ENCODE measurements at places on chromosomes 2 and 18.
A peak's percentile ranks its signal among the peaks of the same experiment; 100 is the strongest.

DNA sequence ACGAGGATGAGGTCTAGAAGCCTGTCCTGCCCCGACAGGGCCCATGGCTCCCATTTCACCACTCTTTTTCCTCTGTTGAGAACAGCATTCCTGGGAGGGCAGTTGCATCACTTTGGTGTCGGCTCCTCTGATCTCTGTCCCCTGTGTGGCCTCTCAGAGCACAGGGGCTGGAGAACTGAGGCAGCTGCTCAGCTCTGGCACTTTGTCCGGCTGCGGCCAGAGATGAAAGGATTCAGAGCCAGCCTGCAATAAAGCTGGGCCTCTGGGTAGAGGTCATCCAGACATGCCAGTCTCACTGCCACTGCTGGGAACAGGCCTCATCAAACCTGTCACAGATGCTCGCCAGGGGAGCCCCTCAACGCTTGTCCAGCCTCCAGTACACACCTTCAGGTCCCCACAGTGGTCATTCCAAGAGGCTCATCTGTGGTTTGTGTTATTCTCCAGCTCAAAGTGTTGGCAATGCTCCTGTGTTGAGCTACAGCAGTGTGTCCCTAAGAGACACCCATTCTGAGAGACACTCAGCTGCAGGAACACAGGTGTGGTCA, 13.1 kb upstream of the ROCK2 start:
- DNase-seq: peak; percentile 22

DNA sequence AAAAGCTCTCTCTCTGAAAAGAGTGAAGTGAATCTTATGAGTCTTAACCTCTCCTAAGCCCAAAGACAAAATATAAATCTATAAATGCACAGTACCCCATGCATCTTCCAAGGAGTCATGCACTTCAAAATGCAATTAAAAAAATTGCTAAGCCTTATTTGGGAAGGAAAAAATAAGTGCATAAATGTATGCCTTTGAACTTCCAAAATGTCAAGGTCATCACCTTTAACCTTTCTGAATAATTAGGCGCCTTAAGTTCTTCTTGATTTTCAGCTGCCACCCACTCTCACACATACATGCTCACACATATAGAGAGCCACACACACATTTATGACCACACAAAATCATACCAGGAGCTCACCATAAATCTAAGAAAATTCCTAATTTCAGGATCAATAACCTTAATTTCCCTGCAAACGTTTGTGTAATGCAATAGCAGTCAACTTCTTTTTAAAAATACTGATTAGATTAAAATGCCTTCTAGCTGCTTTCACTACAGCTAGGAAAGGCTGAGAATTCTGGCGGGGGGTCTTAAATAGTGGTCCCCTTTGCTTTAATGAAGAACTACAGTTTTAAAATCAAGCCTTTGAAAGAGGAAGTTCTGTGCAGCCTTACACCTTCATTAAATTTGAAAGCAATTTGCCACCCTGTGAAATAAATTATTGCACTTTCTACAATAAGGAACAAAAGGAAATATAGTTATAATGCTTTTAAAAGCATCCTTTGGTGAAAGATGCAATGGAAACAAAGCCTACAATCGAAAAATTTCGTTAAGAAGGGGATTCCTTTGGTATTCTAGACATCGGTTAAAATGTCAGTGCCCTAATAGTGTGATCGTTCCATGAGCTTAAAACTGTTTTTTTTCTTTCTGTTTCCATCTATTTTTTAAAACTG, 3.6 kb downstream of the HOXD11 start:
- no peak for DNase-seq

DNA sequence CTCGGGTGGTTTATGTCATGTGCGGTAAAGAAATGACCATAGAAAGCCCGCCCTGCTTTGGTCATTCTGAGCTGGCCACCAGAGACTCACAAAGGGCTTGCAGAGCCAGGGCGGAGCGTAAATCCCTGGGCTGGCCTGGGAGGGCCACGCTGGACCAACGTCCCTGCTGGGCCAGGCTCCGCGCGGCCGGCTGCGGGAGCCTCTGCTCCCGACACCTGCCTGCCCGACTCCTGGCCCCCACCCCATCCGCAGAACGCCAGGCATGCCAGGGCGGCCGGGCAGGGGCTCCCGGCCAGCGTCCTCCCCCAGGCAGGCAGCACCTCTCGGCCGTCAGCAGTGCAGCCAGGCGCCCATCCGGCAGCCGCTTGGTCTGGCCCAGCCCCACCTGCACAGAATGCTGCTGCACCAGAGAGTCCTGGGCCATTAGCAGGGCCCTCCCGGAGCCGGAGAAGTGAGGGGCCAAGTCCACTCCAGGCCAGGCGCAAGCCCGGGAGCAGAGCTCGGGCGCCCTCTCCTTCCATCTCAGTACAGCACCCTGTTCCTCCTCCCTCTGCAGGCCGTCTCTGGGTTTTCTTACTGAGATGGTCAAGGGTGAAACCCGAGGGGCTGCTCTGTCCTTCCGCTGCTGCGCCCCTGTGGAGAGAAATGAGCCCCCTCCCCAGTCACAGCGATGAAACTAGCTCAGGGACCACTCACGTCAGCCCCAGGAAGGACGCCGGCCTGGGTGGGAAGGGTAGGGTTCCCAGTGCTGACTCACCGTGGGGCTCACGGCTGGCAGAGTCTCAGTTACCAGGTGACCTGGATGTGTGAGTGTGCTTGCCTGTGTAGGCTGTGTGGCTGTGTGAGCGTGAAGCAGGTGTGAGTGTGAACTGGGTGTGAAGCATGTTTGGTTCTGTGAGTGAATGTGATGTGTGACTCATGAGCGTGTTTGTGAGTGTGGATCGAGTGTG, 83.3 kb downstream of the PTGR3 start:
- no peak for DNase-seq

GRCh38 chr2:147639386-147639785, 205.4 kb upstream of the ACVR2A start:
- DNase-seq: no peak

- no peak for DNase-seq
Measured at GRCh38 chr2:16950436-16950835, 284.8 kb upstream of the CYRIA start.

- DNase-seq: no peak
Measured at GRCh38 chr18:23712445-23712844, 23.2 kb downstream of the LAMA3 start.

DNA sequence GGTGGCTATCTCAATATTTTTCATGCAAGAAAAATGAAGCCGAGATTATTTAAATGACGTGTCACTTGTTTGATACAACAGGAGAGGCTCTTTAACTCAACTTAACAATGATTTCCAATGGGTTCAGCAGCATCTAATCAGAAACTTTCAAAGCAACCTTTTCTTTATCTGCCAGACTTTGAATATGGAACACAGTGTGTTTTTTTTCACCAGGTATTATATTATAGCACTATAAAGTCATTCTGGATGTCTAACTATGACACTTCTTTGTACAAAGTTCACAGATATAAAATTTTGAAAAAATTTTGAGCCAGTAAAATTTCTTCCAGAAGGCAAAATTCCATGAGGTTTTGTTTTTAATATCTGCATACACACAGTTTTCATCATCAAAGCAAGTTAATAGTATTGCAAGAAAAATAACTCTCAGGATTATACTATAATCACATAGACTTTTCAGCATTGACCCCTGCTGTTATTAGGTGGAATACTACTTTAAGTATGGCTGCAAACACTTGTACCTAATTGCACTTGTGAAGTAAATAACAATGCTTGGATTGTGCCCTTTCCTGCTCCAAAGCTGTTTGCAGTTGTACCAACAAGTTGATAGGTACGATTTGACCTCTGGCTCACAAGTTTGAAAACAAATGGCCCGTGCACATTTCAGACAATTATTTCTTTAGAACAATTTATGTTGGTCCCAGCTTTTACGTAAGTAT, 44.0 kb upstream of the DSG1 start:
- no peak for DNase-seq

GRCh38 chr18:24600076-24600654, 139.7 kb downstream of the HRH4 start:
- peak; percentile 74 for DNase-seq

GRCh38 chr2:216683846-216684245, 11.5 kb downstream of the IGFBP5 start:
- peak; percentile 93 for DNase-seq

DNA sequence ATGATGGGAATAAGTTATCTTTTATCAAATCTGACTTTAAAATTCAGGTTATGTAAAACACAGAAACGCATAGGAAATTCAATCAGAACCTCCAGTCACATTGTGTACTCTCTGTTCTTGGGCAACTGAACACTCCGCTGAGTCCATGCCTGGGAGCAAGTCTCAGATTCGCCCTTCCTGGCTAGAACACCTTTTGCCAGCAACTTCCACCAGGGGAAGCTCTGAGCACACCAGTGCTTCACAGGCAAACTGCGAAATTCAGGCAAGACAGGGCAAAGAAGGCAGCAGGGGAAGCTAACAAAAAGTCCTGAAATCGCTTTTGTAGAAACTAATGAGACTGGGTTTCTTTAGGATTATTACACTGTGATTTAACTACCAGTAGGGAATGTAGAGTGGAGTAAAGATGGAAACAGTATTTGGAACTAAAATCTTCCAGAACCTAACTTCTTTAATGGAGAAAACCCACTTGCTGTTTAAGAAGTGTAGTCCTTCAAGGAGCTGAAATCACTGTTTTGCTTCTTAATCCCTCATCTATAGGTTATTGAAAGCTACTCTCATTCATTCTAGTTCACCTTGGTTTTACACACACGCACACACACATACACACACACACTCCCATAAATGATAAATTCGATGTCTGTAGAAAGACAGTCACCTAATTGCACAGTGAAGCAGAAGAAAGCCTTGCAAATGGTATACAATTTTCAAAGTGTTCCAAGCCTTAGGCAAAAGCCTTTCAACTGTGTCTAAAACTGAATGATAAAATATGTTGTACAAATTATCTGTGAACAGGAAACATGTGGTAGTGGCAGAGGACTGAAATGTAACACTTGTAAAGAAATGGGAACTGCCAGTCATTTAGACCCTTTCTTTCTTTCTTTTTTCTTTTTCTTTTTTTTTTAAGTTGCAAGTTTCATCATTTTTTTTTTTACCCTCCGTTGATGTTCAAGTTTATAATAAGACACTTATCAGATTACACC, 214.5 kb downstream of the TMEM182 start:
- DNase-seq: no peak

DNA sequence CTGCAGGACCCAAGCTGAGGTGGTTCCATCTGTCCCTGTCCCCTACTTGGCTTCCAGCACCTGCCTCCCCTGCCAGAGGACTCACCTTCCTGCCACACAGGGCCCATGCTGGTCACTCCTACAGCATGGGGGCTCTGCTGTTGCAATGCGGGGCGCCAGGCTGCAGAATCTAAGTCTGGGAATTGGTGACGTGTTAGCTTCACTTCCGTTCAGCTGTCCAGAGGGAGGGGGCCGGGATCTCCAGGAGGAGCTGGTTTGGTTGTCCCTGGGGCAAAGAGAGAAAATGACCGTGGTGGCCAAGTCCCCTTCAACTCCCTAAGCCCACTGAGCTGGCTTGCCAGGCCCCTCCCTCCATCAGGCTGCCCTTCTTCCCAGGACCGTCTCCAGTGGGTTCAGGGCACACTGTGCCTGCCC, 69.5 kb downstream of the IL1R2 start:
- DNase-seq: no peak

DNA sequence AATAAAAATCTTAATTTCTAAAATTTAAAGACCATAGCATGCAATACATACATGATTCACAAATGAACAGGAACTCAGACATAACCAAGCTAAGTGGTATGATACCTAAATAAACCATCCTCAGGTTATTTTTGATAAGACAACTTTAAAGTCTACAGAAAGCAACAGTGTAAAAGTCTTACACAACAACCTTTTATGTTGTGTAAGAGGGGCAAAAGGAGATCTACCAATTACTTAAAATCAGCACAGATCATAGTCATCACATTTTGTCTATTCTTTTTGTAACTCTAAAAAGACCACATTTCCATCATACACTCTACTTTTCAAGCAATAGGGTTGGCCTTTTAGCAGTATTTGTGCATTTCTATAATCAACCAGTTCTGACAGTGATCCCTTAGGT, 16.3 kb downstream of the SP3 start:
- DNase-seq: no peak

DNA sequence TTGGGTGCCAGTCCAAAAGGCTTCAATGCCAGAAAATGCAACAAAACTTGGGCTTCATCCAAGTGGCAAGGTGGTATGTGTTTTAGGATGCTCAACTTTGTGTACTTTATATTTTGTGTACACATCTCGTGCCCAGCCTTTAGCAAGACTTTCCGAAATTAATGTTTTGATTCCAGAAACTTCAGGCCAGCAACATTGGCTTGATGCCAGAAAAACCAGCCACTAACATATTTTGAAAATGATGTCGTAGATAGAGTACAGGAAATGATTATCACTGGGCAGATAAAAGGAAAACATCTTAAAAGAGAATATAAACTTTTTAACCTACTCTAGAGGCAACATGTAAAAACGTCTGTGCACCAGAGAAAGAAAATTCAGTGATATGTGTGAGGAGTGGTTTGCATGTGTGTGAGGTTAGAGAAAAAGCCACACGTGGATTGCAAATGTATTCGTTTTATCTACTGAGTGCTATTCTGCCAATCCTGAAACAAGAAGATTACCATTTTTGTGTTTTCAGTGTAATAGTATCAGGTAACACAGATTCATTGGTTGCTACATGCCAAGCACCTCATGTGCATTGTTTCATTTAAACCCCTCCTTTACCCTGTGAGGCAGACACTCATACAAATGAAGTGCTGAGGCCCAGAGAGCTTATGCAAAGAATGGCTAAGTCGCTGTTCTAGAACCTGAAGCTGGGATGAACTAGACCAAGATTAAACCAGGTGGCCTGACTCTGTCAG, 264.8 kb downstream of the C1D start:
- peak; percentile 73 for DNase-seq
